ENCODE measurements at places on chromosomes 4 and X.

- DNase-seq, result no peak
These were observed 55.2 kb downstream of the AREG start for GRCh38 chr4:74499986-74500781.

- DNase-seq, result no peak
These were observed 1858.6 kb upstream of the ADGRL3 start for GRCh38 chr4:59341506-59341905.

- DNase-seq, result no peak
These were observed 302.0 kb downstream of the RAB28 start for GRCh38 chr4:13182133-13182532.

DNA sequence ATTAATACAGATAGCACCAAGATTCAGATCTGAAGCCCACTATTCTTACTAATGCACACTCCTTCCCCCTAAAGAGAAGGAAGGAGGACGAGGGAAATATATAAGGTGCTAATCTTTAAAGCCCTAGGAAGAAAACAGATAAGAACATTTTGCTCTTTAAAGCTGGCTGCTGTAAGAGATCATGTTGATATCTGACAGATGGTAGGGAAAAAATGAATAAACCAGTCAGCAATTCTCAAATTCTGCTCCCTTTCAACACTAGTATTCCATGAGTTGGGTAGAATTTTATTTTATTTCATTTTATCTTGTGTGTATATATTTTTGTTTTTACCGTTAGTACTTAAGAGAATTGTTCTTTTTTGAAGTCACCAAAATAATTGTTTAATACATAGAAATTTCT lies 19.2 kb downstream of the OTC start:
- no peak for DNase-seq

- peak; percentile 0 for DNase-seq
These were observed 128.4 kb downstream of the ZMAT1 start for GRCh38 chrX:101803451-101803850.

GRCh38 chr4:6722891-6723290 lies 6.9 kb downstream of the BLOC1S4 start:
- no peak for DNase-seq

- DNase-seq, result no peak
These were observed 23.2 kb upstream of the ANXA3 start for GRCh38 chr4:78528327-78528726.

- no peak for DNase-seq
These were observed 33.5 kb upstream of the ITM2A start for GRCh38 chrX:79400623-79401022.

DNA sequence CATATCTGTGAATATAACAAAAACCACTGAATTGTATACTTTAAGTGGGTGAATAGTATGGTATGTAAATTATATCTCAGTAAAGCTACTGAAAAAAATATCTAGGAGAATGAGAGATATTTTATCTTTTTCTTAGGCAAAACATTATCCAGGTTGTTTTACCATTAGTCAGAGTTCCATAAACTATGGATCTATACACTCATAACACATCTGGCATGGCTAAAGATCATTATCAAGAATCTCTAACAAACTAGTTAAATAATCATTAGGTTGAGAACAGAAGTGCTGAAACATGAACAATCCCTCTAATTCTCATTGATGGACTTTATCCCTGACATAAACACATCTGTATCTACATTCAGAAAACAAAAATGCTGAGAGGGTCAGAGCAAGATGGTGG lies 15.6 kb downstream of the MED14 start:
- DNase-seq, result no peak

GRCh38 chrX:72467135-72467534 lies 105.5 kb downstream of the HDAC8 start:
- DNase-seq, result no peak

GRCh38 chrX:44474410-44474809 lies 68.2 kb downstream of the FUNDC1 start:
- no peak for DNase-seq

GRCh38 chrX:136344320-136344719 lies 43.6 kb downstream of the ADGRG4 start:
- DNase-seq, result no peak
